ENCODE measurements at places on chromosomes 6 and 20. TPM values are rescaled to one million over a fixed set of nuclear protein-coding genes. Genes with fewer than 3 reads are reported as not detected.

DNA sequence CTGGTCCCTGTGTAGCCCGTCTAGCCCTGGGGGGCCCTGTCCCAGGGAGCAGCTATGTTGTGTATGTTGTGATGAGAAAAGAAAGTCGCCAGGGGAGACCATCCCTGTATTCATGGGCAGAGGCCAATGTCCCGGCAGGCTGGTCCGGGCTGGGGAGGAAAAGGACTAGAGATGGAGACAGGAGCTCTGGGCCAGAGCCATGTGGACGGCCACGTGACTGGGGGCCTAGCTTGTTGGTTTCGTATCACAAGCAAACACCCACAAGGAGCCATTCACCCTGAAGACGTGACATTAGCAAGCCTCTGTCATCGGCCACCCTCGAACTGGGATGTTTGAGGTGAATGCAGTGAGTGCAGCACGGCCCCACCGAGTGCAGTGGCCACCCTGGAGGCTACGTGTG is 2.9 kb upstream of the HRH3 start:
- DNase-seq, result no peak

Gene CTAGE9
- not detected for total RNA-seq

Gene PTP4A1
- 64.3 TPM for total RNA-seq

DNA sequence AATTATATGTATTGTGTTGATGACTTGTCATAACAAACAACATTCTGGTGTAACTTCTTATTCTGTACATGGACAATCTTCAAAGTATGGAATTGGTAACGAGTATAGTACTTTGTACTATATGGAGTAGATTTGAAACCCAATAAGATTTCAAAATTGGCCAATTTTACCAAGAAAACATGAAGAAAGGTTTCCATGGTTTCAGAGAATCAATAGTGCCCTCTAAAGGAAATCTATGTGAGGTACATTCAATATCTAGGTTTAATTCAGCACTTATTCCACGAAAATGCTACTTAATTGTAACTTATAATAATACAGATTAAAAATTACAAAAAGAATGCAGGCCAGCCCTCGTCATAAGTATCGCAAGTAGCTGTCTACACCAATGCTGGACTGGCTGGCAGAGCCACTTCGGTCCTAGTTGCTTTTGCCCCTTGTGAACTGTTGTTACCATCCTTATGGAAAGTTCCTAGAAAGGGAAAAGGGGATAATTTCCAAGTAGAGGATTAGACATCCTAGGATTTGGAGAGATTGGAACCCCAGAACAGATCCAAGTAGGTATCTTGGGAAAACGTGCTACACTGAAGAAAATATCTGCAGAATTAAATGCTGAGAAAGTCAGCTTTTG is 70.9 kb downstream of the LCA5 start:
- DNase-seq, result no peak

- DNase-seq, result no peak
Observed at GRCh38 chr6:125952764-125953501, 3.6 kb upstream of the HINT3 start.

- DNase-seq, result no peak
Observed at GRCh38 chr6:119483908-119484307, 134.3 kb upstream of the MAN1A1 start.

DNA sequence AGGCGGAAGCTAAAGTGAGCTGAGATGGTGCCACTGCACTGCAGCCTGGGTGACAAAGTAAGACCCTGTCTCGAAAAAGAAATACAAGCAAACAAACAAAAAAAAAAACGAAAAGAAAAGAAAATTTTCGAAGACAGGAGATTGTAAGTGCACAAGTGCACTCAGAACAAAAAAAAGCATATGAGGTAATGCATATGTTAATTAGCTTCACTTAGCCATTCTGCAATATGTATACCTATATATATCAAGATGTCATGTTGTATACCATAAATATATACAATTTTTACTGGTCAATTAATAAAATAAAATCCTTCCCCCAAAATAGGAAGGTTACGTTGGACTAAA is 127.5 kb downstream of the RIN2 start:
- DNase-seq, result no peak

GRCh38 chr20:20161611-20162010 is 109.3 kb downstream of the CFAP61 start:
- DNase-seq, result no peak

DNA sequence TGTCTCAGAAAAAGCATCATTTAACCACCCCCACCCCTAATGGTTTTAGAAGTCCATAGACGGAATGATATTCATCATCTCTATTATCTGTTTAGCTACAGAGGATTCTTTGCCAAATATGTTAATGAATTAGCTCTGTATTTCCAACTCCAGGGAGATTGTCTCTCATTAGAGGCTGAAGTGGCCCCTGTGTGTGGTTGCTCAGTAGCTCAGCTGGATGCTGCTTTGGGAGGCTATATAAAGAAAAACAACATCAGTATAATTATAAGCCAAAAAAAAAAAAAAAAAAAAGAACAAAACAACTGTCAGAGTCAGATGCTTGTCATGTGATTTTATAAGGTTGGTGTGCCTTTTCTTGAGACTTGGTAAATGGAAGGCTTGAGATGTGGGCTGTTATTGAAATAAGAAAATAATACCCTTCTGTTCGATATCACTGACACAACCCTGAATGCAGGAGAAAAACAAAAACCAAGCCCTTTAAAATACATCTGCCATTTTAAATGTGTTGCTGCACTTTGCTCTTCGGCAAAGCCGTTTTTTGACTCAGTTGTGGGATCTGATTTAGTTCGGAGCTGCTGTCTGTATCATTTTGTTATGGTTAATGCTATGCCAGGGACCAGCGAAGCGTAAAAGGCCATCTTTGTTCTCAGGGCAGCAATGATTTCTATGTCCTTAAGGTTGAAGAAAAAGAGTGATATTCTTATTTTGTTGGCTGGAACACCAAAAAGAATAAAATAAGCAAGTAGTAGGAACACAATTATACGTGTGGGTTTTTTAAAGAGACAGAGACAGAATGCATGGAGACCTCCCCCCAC is 422.6 kb downstream of the QKI start:
- DNase-seq, result no peak

Gene COL20A1
- 0.17 TPM for total RNA-seq

Gene LTB
- total RNA-seq, result 1.8 TPM

DNA sequence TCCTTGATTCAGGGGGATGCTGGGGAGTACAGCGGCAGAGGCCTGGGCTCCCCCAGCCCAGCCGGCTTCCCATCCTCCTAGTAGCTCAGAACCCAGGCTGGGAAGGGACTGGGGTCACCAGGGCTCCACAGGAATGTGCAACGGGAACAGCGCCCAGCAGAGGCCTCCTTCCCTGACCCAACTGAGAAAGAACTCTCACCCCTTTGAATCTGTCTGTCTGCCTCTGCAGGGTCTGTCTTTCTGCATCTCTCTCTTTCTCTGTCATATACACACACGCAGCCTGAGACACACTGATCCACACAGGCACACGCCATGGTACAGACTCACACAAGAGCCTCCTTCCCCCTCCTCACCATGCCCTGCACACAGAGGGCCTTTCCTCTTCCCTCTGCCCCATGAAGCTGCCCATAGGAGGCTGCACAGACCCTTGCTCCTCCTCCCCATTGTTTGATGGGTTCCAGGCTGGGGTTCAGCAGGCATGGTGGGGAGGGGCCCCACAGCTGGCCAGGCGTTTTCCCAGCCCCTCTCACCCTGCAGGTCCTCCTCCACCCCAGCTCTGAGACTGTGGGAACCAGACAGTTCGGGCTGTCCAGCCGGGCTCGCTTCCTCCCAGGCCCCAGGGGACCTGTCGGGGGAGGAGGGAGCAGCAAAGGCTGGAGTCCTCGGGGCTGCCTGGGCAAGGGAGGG is 2.8 kb downstream of the FOXS1 start:
- DNase-seq, result peak; percentile 69

Gene TMX4
- total RNA-seq, result 103 TPM
